ENCODE measurements at places on chromosomes 12 and 14.
A peak's percentile ranks its signal among the peaks of the same experiment; 100 is the strongest.

DNA sequence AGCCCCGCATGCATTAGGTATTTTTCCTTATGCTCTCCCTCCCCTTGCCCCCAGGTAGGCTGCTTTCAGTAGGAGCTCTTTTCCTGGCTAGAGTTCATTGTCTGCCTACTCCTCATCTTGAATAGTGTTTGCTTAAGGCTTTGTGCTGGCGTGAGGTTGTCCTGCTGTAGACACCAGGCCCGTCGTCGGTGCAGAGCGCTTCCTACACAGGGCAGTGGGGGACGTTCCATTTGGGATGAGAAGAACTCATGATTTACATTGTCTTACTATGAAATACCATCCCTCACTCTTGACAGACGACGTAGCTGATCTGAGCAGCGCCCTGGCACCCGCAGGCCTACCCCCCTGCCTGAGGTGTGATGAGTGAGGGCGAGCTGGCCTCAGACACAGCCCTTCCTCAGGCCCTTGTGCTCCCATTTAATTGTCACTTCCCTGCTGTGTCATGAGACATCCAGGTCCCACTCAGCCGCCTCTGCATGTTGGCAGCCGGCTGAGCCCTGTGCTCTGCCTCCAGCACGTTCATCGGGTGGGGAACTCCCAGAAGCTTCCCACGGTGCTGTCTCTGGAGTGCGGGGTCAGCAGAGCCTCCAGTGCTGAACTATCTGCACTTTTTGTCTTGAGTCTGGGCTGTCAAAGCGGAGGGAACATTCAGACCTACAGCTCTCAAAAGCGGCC is 76.0 kb downstream of the WDR20 start:
- no peak for DNase-seq

- DNase-seq, result no peak
Observed at GRCh38 chr12:68521321-68521839, 89.3 kb upstream of the RAP1B start.

GRCh38 chr14:59356767-59357166 is 108.4 kb downstream of the GPR135 start:
- no peak for DNase-seq

DNA sequence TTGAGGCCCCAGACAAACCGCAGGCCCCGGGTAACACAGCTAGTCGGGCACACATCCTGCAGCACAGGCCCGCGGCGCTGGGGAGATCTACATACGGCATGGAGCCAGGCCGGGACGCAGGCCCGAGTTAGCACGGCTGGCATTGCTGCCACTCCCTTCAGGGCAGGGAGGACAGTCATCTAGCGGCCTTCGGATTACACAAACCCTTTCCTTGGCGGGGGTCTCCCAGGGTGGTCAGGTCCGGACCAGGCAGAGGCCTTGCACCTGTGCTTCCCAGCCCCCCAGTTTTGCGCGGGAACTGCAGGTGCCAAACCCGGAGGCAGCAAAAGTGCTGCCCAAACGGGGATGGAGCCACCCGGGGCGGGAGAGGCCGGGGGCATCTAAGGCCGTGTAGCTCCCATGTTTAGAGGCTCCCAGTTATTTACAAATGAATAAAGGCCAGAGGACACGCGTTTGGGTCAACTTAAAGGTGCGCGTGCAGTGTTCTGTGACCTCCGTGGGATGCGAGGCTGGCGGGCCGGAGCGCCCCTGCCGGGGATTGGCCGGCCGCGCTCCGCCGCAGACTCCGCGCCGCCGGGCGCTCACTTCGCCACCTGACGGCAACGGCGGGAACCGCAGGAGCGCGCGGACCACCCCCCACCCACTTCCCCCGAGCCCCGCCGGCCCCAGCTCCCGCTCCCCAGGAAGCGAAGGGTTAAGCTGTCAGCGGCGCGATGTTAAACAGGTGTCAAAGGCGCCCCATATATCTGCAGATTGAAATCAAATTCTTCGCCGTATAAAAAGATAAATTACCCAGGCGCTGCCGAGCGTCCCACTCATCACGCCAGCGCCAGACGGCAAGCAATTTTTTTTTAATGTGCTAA is 18.1 kb downstream of the VSX2 start:
- peak; percentile 37 for DNase-seq

- no peak for DNase-seq
Observed at GRCh38 chr12:128797119-128798118, 26.3 kb downstream of the SLC15A4 start.

DNA sequence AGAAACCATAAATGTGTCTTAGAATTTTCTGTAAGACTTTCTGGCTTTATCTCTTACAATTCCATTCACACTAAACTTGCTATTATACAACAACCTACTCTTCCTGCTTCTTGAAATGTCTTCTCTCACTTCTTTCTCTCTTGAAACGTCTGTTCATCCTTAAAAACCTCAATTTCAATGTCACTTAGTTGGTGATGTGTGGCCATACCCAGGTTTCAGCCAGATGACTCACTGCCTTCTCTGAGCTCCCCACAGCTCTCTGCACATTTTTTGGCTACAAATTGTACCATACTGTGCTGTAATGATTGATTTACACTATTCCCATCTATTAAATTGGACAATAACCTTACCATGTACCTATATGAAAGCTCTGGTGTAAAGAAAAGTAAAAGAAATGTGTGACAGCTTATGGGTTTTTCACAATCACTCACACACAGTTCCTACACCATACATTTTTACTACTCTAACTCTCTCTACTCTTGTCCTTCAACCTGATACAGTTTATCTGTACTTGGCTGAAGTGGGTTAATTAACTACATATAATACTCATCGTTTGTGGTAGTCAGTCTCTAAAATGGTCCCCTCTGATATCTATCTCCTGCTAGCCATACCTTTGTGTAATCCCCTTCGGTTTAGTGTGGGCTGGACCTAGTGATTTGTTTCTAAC is 222.1 kb downstream of the NELL2 start:
- no peak for DNase-seq

DNA sequence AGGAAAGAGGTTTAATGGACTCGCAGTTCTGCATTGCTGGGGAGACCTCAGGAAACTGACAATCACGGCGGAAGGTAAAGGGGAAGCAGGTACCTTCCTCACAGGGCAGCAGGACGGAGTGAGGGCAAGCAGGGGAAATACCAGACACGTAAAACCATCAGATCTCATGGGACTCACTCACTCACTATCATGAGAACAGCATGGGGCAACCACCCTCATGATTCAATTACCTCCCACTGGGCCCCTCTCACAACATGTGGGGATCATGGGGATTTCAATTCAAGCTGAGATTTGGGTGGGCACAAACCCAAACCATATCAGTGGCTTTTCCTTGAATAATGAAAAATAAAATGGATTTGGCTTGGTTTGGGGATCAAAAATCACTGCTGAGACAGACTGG is 380.5 kb downstream of the VRK1 start:
- DNase-seq, result no peak

GRCh38 chr12:92911339-92911738 is 17.8 kb downstream of the EEA1 start:
- DNase-seq, result no peak

DNA sequence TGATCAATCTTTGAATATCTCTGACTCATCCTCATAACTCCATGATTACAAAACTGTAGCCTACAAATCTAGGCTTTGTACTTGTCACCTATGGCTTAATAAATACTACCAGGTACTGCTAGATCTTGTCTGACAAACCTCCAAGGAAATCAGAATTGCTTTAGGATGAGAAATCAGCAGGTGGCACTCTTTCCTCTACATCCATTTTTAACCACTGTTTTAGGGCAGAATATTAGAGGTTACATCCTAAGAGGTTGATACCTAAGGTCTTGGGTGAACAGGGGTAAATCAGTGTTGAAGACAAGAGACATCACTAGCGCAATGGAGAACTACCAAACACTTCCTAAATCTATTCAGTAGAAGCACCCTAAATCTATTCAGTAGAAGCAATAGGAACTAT is 63.1 kb upstream of the SOX5 start:
- DNase-seq, result no peak

DNA sequence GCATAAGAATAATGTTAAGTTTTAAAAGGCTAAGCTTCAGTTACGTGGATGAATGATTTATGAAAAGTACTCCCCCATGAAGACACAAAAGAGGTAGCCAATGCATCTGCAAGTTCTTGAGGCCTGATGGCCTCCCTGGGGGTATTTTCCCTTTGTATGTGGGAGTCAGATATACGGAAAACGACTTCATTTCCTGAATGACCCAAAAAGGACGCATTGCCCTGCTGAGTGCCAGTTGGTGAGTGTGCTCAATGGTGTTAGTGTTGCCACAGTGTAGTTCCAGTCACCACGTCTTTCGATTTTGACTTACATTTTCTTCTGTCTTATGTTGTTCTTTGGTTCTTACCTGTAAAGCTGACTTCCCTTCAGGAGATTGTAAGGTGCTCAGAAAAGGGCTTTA is 8.0 kb downstream of the ETV6 start:
- no peak for DNase-seq

- peak; percentile 61 for DNase-seq
Observed at GRCh38 chr12:50070314-50071060, 13.1 kb downstream of the ASIC1 start.

GRCh38 chr12:23585782-23586163 is 363.7 kb downstream of the SOX5 start:
- DNase-seq, result no peak

DNA sequence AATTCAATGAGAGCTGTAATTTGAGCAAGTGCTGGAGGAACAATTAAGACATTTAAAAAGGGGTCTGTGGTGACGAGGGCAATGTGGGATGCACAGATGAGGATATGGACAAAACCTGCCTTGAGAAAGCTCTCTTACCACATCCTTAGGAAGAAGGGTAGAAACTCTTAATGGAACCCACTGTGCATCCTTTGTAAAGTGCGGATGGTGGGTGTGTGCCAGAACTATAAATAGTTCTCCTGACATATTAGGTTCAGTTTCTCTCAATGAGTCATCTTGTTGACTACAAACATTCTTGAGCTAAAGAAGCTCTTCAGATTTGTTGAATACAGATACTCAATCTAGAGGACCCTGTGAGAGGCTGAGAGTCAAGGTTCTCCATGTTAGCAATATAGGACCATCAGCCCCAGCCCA is 106.1 kb upstream of the ANO4 start:
- DNase-seq, result no peak

GRCh38 chr14:54474232-54474793 is 14.5 kb downstream of the GMFB start:
- DNase-seq, result no peak

DNA sequence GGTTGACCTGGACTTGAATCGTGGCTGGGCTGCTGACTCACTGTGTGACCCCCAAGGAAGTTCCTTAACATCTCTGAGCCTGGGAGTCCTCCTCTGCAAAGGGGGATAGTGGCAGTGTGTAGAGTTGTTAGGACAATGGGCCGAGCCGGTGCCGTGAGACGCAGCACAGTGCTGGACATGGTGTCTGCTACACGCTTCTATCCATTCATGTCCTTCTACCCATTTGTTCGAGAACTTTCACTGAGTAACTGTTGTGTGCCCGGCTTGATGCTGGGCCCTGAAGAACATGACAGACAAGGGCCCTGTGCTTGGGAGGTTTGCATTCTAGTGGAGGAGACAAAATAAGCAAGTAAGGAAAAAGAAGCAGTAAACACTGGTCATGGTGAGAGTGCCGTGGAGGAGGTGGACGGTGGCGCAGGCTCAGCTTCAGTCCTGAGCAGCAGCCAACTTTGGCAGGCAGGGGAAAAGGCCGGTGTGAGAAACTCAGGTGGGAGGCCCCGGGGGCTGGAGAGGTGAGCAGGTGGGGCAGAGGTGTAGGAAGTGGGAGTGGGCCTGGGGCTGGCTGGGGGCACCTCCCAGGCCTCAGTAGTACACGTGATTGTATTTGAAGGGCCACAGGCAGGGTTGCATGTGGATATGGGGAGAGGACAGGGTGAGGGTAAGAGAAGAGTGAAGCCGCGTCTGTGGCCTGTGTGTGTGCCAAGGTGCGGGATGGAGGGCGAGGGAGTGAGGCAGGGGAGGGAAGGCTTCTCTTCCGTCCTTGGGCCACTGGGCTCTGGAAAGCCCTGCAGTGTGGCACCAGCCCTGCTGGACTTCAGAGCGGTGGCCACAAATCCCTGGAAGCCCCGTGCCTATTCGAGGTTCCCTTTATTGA is 13.8 kb downstream of the VASH1 start:
- DNase-seq, result no peak

GRCh38 chr14:87805315-87805723 is 187.7 kb downstream of the GALC start:
- peak; percentile 23 for DNase-seq

DNA sequence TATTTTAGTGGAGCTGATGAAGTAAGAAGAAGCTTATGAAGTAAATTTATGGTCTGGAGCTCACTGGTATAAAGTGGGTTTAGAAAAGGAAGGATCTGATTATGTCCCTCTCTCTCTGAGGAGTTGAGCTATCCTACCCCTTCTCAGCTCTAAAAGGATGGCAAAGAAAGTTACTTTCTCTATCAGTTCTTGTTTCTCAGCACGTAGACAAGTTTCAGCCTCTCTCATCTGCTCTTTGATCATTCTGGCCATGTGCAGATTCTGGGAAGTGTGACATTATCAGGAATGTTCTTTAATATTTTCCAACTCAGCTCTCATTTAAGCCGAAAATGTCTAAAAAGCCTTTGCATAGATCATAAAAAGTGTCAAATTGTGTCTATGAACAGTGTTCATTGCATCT is 5.8 kb upstream of the EGLN3 start:
- no peak for DNase-seq

- no peak for DNase-seq
Observed at GRCh38 chr12:45354399-45354798, 138.5 kb downstream of the ANO6 start.

- no peak for DNase-seq
Observed at GRCh38 chr12:32773691-32774090, 18.0 kb upstream of the YARS2 start.

DNA sequence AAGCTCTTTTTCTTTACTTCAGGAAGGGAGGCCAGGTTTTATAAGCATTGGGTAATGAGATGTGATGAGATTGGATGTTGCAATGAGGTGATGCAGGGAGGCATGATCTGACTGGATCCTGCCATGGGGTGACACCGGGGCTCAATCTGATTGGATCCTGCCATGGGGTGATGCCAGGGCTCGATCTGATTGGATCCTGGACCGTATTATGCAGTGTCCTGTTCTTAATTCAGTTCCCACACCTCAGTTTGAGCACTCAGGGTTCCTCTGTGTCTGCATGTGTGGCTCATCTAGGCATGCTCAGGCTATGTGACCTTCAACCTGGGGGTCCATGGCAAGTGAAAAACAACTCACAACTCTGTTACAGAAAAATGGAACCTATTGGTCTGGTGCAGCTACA is 166.4 kb downstream of the SLC15A4 start:
- DNase-seq, result no peak

- DNase-seq, result no peak
Observed at GRCh38 chr12:45546545-45546944, 183.0 kb upstream of the ARID2 start.

- DNase-seq, result no peak
Observed at GRCh38 chr14:51507511-51507905, 144.2 kb upstream of the FRMD6 start.

DNA sequence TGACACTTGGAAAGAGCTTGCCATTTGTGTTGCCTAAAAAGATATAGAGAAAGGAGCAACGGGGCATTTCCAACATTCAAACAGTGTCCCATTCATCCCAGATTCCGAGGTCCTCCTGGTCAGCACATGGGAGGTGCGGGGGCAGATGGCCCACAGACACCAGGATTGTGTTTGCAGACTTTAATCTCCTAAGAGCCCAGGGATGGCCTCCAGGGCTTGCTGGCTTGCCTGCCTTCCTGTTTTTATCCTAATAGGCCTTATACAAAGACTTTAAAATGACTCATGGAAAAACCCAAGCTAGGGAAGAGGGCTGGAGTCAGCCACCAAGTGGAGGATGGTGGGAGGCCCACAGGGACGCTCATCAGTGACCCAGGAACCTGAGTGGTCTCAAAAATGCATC is 21.5 kb upstream of the FAM181A start:
- DNase-seq, result no peak

All from CD4-positive, alpha-beta T cell treated with Interleukin-4 for 4 hours (primary cell).